Fibroblast of mammary gland (primary cell): ENCODE measurements at places on chromosomes 4 and X.

DNA sequence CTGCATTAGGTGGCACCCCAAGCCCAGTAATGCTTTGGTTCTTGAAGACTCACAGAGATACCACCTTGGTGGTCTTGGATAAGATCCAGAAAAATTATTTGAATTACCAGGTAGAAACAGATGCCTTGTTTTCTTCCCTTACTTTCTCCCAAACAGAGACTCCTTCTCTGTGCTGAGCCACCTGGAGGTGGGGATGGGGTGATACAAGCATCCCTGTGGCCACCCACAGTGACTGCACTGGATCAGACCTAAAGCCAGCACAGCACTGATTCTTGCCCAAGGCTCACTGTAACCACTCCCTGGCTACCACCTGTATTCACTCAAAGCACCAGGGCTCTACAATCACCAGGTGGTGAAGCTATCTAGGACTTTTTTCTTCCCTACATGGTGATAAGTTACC lies 156.8 kb downstream of the TEX13A start:
- no peak for DNase-seq

DNA sequence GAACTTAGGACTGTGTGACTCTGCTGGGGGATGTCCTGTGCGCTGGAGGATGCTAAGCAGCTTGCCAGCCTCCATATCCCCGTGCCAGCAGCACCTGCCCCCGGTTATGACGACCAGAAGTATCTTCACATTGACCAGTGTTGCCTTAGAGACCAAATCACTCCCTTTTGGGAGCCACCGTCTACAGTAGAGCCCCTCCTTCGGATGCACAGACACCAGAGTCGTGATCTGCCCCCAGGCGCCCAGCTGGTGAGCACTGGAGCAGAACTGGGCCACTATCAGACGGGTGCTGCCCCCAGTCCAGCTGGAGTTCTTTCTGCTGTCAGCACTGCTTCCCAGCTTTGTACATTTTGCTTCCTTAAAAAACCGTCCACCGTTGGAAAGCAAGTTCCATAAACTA lies 30.0 kb upstream of the TADA2B start:
- no peak for DNase-seq

DNA sequence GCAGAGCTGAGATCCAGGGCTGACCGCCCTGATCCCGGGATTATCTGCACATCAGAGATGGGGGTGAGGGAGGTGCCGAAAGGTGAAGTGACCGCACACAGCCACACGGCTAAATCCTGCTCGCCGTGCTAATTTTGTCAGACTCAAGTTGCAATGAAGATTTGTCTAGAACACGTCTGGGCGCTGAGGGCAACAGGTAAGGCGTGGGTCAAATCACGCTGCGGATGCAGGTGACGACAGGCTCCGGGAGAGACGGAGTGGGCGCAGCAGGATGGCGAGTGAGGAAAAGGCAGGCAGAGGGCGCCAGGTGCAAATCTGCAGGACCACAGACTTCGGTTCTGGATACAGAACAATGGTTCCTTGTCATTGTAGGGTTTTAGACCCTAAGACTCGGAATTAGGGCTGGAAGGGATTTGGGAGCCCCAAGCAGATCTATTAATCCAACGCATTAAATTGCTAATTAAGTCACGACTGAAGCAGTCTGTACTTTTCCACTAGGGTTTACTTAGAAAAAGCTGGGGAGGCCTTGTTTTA lies 1.9 kb upstream of the TBC1D14 start:
- DNase-seq, result peak; percentile 36

DNA sequence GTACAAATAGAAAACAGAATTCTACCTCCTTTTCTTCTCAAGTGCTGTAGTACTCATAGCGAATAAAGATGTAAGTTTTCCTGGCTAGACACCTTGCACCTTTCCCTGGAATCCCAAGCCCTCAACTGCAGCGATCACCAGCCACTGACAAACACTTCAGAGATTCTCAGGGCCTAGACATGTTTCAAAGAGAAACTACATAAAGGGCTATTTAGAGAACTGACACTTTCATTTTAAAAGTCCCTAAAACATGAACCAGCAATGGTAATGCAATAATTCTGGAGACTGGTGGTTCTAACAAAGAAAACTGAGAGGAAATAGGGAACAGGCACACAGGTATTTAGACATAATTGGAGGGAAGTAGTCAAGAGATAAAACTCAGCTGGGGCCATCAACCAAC lies 35.7 kb downstream of the FANCB start:
- DNase-seq, result no peak

GRCh38 chr4:26410385-26411293 lies 79.6 kb downstream of the CCKAR start:
- peak; percentile 74 for DNase-seq

DNA sequence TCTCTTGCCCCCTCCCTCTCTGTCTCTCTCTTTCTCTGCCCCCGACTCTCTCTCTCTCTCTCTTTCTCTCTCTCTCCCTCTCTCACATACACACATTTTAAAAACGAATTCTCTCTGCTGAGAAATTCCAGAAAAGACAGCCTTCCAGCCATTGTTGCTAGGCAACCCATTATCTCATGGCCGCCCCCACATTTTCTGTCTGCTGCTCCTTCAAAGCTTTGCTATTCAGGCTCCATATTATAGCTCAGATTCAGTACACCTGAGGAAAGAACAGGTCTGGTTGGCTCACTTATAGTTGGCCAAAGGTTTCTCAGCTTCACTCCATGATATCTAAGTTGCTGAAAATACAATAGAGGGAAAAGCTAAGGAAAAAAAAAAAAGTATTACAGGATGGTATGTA lies 174.4 kb upstream of the RADX start:
- no peak for DNase-seq

DNA sequence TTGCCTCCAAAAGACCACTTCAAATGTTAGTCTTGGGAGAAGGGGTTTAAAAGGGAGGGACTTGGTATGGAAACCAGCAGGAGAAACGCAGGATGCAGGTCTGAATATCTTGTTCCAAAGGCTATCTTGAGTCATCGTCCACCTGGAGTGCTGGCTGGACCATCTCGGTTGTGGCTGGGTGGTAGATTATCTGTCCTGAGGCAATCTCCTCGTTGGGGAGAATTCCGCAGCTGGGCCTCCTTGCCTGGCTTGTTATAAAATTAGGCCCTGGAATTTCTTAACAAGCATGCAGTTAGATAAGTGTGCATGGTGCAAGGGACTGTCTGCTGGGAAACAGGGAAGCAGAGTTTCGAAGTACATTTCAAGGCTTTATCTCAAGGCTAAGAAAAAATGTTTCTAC lies 2045.7 kb upstream of the TENM3 start:
- no peak for DNase-seq
